ENCODE measurements at places on chromosomes 12 and 14.
A peak's percentile ranks its signal among the peaks of the same experiment; 100 is the strongest.

GRCh38 chr12:92108651-92109050 lies 37.0 kb downstream of the BTG1 start:
- DNase-seq = peak; percentile 42

DNA sequence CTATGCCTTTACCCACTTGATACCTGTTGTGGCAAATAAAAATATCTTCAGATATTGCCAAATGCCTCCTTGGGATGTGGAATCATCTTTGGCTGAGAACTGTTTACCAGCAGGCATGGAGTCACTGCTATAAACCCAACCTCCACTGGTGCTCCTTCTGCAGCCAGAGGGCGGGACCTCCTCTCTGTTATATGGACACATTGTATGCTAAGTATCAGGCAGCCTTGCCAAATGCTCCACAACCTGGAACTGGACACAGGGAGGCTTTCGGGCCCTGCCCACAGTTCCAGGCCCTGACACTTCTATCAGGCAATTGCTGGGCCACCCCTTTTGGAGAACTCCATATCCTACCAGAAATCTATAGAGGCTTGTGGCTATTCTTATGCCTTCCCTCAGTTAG lies 201.0 kb downstream of the TMX1 start:
- DNase-seq = peak; percentile 16

DNA sequence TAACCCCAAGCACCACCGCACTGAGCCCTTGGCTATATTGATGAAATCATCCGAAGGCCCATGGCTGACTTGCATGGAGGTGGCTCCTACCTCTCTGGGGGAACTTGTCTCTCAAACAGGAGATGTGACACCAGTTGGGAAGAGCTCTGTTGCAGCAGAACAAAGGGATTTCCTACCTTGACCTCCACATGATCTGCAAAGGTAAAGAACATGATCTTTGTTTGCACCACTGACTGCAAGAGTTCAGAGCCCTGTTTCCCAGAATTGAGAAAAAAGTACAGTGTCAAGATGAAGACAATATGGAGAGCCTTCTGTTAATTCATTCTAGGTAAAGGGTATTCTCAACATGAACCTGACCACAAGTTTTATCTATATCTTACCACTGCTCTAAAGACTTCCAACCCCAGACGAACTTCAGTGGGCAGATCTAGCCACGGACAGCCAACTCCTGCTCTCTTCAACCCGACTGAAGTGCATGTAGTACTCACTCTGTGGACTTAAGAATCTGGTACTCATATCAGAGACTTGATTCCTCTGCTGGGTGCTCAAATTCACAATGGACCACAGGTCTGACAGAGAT lies 32.1 kb downstream of the ZFYVE26 start:
- no peak for DNase-seq

- DNase-seq = no peak
Measured at GRCh38 chr12:40864891-40865290, 172.7 kb downstream of the CNTN1 start.

GRCh38 chr12:100661300-100661951 lies 87.9 kb downstream of the GAS2L3 start:
- DNase-seq = no peak

- peak; percentile 90 for DNase-seq
Measured at GRCh38 chr12:54028314-54029201, at the start of gene HOXC6. Gene HOXC6 (plus strand): TSS chr12:54028440. CDS start chr12:54028522, 82 bp downstream.

GRCh38 chr12:55733021-55733555 lies 4.3 kb upstream of the CD63 start:
- DNase-seq = no peak

- DNase-seq = no peak
Measured at GRCh38 chr12:46981622-46982021, 97.8 kb upstream of the PCED1B start.

GRCh38 chr12:57319678-57320469 lies 68.9 kb upstream of the STAC3 start:
- DNase-seq = no peak

GRCh38 chr12:12201274-12201758 lies 65.5 kb downstream of the LRP6 start:
- no peak for DNase-seq

DNA sequence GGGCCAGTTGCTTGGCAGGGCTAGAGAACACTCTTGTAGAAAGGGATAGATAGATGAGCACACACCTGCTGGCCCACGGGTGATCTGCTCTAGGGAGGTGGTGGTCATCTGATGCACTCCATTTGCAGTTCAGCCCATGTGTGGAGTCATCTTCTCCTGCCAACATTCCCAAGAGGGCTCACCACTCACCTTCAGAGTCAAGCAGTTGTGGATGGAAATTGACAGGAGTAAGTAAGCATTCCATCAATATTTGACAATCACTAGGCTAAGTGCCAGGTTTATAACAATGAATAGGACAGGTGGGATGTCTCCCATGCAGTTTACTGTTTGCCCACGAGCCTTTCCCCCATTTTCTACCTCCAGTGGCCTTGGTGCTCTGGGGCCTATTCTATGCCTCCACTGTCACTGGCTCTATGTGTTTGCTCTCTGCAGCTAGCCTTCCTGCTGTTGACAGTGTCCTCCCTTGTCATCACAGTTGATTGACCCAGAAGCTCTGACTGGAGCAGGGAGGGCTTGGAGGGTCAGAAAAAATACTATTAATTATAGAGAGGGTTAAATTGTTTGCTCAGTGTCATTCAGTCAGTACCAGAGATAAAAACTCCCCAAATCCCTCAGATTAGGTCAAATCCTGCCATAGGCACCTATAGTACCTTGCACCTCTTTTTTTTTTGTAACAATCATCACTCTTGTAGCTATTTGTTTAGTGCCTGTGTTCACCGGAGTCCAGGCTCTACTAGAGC lies 134.6 kb upstream of the PZP start:
- DNase-seq = no peak

DNA sequence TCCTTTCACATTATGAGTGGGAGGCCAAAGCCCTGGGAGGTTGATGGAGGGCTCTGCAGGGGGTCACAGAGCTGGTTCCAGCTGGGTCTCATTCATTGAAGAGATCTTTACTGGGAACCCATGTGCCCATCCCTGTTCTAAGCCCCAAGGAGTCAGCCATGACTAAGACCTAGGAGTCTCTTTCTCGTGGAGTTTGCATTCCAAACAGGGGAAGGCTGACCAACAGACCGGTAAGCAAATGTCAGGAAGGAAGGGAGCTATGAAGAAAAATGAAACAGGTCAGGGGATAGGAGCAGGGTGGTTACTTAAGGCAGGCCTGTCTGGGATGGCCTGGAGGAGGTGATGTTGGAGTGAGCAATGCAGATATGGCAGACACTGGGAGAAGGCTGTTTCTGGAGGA lies 31.5 kb downstream of the SYNDIG1L start:
- no peak for DNase-seq

DNA sequence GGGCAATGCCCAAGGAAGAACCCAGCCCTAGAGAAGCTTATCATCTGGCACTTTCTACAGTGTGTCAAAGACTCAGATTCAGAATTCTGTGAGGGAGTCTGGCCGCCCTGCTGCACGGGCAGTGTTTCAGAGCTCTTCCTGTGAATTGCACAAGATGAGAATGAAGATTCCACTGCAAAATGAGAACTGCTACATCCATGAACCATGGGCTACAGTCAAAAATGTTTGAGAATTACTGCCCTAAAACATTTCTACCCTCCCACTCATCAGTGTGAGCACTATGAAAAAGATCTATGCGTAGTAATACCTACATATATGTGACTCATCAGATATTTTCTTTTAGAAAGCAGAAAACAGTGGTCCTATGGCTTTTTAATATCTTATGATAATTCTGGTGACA lies 104.0 kb downstream of the STAB2 start:
- no peak for DNase-seq

DNA sequence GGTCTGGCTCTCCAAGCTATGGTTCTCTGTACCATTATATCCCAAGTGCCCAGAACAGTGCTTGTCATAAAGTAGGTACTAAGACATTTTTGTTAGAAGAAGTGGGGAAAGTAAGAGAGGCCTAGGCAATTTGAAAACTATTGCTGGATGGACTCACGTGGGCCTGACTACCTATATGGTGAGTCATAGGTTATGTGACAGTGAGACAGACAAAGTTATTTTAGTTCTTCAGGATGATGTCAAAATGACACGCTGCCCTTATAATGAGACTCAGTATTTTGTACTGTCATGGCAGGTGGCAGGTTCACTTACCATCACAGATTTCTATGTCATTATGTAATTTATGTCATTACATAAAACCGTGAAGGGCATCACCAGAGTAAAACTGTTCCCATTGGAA lies 53.1 kb downstream of the PARP11 start:
- DNase-seq = peak; percentile 10

DNA sequence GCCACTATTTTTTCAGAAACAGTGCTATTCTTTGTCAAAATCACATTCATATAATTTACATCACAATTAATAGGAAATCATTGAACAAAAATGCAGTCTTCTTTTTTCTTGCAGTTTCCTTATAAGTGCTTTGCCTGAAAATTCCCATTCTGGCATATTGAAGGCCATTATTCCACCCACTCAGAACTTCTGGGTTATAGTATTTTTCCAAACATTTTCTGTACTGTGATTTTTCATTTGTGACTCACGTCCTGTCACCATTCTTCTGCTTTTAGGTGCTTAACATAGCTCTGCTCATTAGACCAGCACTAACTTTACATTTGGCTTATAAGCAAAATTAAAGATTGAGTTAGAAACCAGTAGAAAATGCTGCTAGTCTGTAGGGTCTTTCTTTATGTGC lies 241.0 kb upstream of the NPAS3 start:
- no peak for DNase-seq

DNA sequence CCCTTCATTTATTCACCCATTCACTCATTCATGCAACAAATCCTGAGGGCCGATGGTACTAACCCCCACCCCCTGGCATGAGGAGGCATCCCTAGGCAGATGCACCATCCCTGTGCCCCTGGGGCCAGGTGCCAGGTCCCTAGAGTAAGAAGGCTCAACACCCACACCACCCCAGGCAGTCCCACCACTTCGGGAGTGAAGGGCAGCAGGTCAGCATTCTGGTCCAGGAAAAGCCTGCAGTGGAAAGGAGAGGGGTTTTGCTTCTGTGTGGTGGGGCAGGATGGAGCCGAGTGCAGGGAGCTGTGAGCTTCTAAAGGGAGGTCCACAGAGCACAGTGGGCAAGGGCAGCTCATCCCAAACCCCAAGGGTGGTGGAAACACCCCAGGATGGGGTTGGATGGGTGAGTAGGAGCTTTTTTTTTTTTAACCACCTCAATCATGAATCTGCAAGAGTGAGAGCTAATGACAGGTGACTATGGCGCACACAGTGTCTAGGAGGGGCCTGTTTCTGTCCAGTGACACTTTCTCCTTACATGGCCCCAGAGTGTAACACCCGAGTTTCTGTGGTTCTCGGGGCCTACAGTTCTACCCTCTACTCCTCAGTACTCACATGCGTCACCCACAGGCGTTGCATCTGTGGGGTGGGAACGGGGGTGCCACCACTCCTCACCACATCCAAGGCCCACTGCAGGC lies 414.3 kb downstream of the TMEM121 start:
- no peak for DNase-seq

- DNase-seq = no peak
Measured at GRCh38 chr12:94092516-94093241, 55.7 kb upstream of the PLXNC1 start.

- no peak for DNase-seq
Measured at GRCh38 chr14:68711561-68712309, 81.1 kb downstream of the ZFP36L1 start.

DNA sequence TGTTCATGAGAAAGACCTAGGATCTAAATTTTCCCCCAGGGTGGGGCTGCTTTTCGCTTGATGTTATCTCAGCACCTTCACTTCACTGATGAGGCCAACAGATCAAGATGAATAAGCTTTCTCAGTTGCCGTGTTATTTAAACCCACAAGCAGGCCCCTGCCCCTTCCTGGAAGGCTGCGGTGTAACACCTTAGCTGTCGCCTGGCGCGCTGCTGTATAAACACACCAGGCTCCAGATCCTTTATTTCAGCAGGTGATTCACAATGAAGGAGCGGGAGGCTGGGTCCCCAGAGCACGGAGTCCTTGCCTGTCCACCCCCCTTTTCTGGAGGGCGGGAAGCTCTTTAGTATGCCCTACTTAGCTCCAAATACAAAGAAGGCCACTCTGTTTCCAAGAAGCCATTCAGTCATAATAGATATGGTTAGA lies 515.4 kb downstream of the FUT8 start:
- DNase-seq = no peak

DNA sequence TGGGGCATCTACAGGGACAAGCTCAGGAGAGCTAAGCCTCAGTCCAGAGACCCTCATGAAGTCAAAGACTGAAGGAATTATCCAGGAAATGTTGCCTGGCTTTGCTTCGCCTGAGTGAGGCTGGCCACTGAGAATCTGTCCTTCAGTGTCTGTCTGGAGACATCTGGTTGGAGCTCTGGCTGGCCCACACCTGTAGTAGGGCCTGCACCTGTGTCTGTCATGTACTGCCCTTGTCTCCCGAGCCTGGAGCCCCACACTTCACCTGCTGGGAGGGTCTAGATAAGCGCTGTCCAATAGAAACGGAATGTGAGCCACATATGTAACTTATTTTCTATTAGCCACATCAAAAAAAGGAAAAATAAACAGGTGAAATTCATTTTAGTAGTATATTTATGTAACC lies 9.9 kb upstream of the HDAC7 start:
- no peak for DNase-seq

DNA sequence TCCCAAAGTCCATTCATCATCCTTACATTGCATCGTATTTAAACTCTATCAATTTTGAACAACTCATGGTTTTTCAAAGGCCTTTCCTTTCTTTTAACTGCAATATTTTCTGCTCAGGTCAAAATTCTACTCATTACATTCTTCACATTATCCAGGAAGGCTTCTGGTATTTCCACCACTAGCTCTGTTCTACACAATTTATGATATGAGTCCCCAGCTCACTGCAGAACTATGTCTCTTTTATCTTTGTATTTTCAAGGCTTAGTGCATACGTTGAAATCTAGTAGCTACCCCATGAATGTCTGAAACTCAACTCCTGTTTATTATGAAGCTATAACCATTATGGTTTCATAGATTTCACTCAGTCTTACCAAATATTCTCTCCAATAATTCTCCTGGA lies 282.9 kb downstream of the DUSP6 start:
- no peak for DNase-seq

- no peak for DNase-seq
Measured at GRCh38 chr12:16844875-16845274, 238.9 kb upstream of the LMO3 start.

DNA sequence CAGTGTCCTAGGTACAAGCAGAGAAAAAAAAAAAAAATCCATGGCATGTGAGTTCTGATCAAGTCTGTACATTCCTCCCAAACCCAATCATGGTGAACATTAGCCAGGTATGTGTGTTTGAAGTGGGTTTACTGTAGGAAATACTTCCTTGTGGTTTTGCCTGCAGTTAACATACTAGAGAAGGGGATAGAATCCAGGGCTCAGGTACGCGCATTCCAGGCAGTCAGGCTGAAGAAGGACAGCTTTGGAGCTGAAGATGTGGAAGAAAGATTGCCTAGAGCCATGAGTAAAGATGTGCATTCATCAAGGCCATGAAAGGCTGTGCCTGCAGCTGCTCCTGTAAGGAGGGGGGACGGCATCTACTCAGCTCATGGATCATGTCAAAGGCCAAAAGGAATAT lies 88.2 kb upstream of the NTF3 start:
- DNase-seq = no peak
